ENCODE measurements at places on chromosomes 1 and 21.

- no peak for DNase-seq
Observed at GRCh38 chr21:33229099-33229783, 497 bp upstream of the IFNAR2 start.

DNA sequence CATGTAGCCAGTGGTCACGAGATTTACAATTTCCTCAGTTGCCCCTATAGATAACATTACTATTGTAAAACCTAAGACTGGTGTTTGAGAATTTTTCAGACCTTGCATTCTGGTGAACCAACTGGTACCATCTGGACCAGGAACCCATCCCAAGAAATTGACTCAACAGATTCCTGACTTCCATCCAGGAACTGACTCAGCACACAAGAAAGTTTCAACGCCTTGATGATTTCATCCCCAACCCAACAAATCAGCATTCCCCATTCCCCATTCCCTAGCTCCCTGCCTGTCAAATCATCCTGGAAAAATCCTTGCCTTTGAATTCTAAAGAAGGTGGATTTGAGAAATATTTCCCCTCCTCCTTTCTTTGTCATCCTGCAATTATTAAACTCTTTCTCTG, 529.8 kb upstream of the PRMT6 start:
- no peak for DNase-seq

DNA sequence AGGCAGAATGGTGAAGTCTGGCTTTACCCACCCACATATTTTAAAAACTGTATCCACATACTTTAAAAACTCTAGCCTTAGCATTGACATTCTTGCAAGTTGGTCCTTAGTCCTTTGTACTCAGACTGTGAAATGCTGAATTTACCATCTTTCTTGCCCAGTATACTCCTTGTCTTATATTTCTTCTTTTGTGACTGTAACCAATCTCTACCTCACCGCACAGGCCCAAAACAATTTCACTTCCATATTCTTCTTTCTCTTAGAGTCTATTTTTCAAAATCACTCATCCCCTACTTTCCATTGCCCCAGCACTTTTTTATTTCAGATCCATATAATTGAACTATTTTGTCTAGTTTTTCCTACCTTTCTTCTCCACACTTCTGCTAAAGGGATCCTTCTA, 892.4 kb upstream of the B3GALT2 start:
- DNase-seq = no peak

DNA sequence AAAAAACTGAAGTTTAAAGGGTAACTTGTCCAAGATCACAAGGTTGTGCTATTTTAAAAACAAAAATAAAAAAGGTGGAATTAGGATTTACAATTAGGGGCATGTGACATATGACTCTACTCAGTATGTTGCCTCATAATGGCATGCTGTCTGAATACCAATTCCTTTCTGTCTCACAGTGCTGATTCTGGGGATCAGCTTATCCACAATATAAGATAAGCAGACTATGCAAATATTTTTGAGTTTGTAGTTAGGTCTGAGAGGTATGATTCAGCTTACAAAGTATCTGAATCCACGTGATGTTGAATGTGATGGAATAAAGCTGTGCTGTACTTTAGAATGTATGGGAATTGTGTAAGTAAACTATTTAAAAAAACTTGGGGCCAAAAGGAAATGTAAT, 216.6 kb downstream of the HHIPL2 start:
- no peak for DNase-seq

GRCh38 chr21:34916446-34916845, 132.7 kb downstream of the RUNX1 start:
- DNase-seq = no peak

GRCh38 chr1:72379072-72379471, 96.7 kb upstream of the NEGR1 start:
- no peak for DNase-seq

- no peak for DNase-seq
Observed at GRCh38 chr1:238772322-238772721, 614.0 kb upstream of the CHRM3 start.

- no peak for DNase-seq
Observed at GRCh38 chr1:19698181-19698580, 33.5 kb downstream of the HTR6 start.

DNA sequence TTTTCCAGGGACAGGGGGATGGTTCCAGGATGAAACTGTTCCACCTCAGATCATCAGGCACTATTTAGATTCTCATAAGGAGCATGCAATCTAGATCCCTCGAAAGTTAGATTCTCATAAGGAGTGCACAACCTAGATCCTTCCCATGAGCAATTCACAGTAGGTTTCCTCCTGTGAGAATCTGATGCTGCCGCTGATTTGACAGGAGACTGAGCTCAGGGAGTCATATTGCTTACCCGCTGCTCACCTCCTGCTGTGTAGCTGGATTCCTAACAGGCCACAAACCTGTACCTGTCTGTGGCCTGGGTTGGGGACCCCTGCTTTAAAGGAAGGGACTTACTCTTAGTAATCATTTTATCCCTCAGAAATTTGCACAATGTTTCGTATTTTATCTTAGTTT, 9.3 kb downstream of the CTH start:
- no peak for DNase-seq

DNA sequence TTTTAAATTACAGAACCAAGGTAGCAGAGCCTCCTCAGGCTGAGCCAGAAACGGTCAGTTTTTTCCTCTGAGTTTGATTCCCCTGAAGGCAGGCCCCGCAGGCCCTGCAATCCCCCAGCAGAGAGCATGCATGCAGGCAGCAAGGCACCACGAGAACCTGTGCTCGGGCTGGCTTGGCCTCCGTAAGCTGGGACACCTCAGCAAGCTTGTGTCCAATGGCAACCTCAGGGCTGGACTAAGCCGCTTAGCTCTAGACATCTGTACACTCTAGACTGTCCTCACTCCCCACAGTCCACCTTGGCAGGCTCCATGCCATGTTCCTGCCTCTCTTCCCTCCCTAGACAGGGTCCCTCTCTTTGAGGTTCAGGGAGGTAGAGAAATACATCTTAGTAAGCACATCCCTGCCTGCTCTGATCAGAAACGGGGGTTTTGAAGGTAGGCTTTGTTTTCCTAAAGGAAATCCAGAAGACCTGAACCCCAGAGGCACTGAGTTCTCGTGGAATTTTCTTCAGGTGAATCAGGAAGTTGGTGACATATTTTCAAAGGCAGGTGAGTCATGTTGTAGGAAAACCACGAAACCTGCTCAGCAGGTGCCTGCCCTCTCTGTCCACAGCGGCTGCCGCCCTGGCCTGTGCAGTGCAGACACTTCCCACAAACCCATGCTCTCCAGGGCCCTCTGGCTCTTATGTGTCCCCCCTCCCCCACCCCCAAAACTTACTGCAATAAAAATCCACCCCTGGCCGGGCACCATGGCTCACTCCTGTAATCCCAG, 7.0 kb downstream of the TMEM63A start:
- DNase-seq = no peak

GRCh38 chr1:165539306-165539705, 4.5 kb upstream of the LRRC52 start:
- DNase-seq = no peak

- peak; percentile 57 for DNase-seq
Observed at GRCh38 chr1:112501810-112502641, 6.7 kb upstream of the WNT2B start.

GRCh38 chr1:112341986-112342385, 54.0 kb upstream of the CTTNBP2NL start:
- no peak for DNase-seq

GRCh38 chr1:32332290-32333079, 3.5 kb downstream of the MARCKSL1 start:
- no peak for DNase-seq

DNA sequence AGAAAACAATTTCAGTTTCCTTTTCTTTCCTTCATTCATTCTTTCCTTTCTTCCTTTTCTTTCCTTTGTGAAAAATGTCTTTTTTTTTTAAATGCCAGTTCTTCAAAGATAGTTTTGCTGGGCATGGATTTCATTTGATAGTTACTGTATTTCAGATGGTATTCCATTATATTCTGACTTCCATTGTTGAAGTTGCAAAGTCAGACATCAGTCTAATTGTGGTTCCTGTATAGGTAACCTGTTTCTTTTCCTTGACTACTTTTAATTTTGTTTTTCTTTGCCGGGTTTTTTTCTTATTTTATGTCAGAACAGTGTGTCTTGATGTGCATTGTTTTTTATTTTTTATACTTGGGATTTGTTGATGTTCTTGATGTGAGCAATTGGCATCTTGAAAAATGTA, 40.4 kb upstream of the MPC2 start:
- no peak for DNase-seq

- DNase-seq = no peak
Observed at GRCh38 chr1:32073299-32074229, 825 bp downstream of the TMEM39B start.

DNA sequence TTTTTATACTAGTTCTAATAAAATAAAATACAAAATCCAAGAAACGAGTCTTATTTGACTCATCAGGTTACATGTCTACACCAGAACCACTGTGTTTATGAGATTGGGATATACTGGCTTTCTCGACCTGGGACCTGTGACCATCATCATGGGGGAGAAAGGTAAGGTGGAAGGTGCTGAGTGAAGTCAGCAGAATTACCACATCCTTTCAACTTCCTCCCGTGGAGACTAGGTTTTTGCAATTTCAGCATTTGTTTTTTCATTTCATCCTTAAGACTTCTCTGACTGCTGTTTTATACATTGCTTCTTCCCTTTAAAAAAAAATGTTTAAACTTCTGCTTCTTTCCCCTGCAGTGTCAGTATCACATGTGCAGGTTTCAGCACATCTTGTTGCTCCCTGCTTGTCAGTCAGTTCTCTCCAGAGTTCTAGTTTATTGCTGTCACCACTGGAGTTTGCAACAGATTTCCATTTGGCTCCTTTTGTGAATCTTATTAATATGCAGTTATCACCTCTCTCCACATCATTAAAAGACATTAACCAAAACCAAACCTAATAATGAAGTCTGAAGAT, 60.4 kb upstream of the HAO2 start:
- no peak for DNase-seq

DNA sequence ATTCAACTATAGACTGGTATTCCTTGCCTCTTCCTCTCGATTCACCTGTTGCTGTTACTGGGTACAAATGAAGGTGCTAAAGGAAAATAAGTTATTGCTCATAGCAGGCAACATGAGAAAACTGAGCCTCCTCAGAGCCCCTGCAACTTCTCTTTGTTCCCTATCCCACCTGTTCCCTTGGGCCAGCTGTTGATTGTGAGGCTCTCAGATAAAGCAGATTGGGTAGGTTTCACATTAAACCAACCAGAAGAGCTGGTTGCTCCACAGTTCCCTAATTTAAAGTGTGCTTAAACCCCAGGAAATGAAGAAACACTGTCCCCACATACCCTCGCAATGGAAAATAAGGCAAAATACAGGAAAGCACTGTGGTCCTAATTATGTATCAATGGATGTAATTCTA, 4.8 kb downstream of the DEDD start:
- no peak for DNase-seq

DNA sequence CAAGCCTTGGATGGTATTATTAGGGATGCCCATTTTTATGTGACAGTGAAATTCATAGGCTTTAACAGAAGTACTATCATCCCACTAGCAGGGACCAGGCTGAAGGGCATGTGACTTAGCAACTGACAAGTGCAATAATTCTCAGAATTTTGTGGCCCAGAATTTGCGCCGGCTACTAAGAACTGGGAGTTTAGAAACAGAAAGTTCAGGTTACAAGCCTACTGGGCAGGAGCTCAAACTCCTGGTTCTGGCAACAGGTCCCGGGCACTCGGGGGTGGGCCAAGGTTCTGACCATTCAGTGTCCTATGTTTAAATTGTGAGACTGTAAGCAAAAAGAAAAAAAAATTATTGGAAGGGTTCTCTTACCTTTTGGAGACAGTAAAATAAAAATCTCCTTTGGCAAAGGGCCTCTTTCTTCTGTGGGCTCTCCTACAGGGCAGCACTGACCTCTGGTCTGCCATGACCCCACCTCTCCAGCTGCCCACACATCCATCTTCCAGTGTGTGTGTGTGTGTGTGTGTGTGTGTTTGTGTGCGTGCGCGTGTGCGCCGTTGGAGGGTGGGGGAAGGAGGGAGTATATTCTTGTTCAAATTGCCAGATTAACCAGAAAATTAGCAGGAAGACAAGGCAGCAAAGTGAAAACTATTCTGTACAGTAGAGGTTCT, 26.1 kb downstream of the IRF2BP2 start:
- no peak for DNase-seq

DNA sequence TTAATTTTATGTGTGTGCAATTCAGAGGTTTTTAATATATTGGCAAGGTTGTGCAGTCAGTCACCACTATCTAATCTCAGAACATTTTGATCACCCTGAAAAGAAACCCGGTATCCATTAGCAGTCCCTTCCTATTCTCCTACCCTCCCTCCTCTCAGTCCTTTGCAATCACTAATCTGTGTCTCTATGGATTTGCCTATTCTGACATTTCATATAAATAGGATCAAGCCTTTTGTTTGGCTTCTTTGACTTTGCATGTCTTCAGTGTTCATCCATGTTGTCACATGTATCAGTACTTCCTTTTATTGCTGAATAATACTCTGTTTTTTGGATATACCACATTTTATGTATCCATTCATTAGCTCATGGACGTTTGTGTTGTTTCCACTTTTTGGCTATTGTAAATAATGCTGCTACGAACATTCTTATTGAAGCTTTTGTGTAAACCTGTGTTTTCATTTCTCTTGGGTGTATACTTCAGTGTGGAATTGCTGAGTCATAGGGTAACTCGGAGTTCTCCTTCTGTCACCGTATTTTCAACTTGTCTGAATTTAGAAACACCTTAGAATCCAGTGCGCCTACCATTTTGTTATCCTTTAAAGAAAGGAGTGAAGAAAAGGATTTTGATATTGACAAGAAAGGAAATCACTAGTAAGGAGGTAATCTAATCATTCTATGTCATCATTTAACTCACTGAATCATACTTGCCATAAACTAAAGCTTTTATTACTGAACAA, 3.4 kb downstream of the CEP85 start:
- no peak for DNase-seq

DNA sequence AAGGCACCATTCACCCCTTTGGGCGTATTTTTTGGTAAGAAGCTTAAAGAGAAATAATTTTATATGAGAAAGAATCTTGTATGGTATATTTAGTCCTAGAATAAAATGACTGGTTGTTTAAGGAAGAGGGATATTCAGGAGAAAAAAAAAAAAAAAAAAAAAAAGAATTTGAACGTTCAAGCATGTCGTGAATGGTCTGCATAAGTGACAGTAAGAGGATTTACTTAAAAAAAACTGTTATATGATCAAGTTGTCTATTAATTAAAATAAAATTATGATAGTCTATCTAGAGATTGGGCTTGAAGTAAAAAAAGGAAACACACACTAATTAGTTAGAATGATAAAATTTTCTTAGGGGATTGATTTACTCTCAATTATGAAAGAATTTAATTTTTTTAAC, 11.7 kb upstream of the OR14I1 start:
- DNase-seq = no peak

DNA sequence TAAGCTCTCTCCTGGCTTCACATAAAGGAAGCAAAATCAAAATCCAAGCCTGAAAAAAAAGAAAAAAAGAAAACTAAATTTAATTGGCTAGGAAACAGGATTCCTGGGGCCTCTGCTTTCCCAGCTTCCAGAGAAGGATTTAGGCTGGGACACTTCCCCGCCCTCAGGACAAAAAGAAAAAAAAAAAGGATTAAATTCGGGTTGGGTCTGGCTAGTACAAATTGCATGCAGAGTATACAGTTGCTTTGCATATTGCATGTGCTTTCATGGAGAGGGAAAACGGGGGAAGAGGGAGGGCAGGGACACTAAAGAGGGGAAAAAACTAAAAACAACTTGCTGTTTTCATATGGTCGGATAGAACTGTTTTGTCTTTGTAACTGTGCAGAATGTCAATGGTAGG, 42.7 kb downstream of the OLIG1 start:
- DNase-seq = no peak
